ENCODE measurements at places on chromosomes 5 and 9.

DNA sequence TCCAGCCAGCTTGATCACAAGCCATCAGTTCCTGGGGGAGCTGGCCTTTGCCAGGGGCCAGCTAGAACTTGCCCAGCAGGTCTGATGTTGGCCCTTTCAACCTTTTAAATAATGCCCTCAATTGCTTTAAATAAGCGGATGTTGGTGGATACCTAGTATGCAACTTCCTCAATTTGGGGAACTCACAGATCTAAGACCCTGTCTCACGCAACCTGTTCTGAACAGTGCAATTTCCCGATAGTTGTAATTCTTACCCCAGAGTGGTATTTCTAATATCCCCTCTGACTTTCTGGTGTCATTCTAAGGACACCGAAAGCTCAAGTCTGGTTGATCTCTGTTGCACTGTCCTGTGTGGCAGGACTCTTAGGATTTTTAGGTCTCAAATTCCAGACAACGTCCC lies 23.1 kb downstream of the GALNT12 start:
- DNase-seq = no peak

DNA sequence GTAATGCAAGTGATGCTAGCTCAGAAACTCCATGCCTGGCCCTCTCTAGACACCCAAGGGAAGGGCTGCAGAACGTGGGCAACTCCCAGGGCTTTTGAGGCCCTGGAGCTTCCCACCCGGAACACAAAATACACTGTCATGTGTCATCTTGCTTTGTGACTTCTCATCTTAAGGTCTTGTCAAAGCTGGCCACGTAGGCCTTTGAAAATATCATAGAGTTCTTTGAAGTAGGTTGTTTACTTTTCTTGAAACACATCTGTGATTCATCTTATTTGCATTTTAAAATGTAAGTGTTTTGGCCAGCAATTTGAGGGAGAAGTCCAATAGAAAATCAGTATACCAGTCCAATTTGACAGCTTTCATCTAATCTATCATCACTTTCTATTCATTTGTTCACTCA lies 40.2 kb upstream of the PALM2AKAP2 start:
- no peak for DNase-seq

GRCh38 chr5:177410575-177410974 lies 1.2 kb upstream of the F12 start:
- no peak for DNase-seq

- DNase-seq = no peak
Observed at GRCh38 chr9:113219969-113220368, 1.1 kb downstream of the FKBP15 start.

DNA sequence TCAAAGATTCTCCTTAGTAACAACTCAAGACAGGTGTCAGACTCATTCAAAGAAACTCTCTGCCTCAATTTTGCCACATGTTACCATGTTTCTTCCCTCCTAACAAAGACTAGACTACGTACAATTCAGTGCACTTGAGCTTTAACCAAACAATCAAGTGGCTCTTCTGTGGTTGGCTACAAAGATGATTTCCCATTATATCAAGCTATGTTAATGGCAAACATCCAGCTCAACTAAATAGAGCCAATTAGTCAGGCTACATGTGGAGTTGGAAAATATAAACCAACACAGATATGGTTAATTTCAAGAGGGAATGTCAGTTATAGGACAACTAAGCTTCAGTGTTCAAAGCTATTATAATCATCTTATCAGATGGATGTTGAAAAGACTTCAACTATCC lies 29.2 kb upstream of the ADRA1B start:
- no peak for DNase-seq

DNA sequence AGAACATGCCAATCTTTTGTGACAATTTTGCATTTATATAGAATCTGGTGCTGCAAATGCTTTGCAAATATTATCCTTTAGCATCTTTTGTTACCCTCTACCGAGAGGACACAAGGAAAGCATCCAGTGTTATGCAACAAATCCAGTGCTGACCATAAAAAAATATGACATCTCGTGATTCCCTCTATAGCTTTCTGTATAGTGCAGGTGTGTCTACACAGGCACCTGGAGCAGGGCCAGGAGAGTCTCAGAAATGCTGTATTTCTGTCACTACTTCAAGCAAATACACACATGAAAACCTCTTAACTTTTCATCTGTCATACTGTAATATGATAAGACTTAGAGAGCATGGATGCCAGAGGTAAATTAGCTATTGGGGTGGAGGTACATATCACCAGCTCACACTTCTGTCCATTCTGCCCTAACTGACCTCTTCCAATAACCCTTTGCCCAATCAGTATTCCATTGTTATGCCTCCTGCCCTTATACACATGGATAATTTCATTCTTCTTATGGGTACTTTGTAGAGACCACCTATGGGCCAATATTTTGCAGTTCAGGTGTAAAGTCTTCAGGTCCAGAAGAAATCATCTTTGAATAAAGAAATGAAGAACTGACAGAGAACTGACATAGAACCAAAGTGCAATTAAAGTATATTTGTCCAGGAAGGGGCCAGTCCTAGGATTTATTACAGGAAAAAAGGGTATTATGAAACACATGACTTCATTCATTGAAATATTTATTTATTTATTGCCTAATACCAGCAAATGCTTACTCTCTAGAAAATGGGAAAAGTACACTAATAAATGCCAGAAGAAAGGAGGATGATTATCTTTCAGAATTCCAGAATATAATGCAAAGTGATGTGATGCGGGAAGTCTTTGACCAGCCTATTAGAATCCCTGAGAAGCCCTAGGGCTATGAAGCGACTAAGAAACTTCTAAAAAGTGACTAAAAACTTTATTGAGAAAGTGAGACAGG lies 106.5 kb downstream of the EPB41L4A start:
- no peak for DNase-seq

DNA sequence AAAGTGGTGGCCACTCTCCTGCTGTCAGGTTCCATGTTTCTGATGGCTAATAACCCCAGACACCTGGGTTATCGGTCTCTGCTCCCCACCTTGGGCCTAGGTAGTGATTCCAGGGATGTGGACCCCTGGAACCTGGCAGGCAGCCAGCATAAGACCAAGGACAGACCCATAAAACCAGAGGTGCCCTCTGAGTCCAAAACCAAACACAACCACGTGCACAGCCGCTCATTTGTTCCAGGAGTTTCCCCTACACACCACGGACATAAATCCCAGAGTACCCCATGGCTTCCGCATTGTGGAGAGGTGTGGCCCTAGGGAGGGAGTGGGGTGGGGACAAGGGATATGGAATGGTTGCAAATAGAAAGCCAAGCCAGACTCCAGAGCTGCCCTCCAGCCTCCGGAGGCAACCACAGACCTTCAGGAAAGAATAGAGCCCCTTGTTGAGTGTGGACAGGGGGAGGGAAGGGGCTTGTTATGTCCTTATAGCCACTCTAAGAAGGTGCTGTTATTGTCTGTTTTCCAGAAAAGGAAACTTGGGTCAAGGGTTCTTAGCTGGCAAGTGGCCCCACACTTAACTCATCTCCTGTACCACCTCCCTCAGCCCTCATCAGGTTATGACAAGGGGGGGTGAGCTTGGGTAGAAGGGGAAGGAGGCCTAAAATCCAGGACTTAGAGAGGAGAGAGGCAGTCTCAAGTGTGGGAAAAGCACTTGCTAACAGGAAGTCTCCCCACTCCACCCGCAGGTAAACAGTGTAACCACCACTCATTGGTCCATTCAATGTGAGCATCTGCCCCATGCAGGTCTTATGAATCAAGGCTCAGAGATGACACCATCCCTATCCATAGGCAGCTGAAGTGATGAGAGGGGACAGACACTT lies 23.6 kb upstream of the CYSTM1 start:
- no peak for DNase-seq

GRCh38 chr5:96641368-96642280 lies 20.6 kb upstream of the CAST start:
- DNase-seq = no peak

DNA sequence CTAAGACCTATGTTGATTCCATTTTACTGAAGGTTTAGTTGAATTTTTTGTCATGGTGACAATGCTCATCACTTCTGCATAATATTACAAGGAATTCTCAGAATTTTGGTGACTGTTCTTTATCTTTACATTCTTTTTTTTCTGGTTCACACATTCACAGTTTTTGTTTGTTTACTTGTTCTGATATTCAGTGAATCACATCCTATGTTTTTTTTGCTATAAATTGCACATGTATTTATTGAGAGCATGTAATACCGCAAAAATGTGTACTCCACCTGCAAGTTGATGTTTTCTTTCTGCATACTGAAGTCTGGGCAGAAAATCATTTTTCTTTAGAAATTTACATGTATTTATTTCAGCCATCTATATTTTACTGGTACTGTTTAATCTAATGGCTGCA lies 261.9 kb upstream of the CDH10 start:
- no peak for DNase-seq

- no peak for DNase-seq
Observed at GRCh38 chr5:10384483-10384882, 31.0 kb downstream of the MARCHF6 start.

DNA sequence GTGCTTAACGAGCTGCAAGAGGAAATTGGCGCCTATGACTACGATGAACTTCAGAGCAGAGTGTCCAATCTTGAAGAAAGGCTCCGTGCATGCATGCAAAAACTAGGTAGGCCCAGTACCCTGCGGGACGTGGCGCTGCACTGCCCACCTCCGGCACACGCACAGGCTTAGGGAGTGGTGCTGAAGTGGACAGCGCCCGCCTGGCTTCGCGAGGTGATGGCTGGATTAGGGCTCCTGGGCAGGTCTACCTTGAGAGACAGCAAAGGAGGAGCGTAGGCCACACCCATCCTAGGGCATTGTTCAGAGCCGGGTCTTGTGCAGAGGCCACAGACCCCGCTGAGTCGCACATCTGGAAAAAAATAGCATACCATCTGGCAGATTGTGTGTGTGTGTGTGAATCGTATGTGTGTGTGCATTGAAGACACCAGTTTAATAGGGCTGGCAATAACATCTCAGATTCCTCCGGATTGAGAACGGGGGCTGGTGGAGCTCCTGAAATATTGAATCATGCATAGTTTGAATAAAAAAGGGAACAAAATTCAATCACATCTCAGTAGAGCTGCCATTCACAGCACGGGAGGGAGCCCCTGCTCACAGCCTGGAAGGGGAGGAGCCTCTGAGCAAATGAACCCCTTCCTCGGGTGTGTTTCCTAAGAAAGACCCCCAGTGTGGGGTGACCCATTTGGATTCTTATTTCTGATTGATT lies 11.1 kb downstream of the OLFM1 start:
- no peak for DNase-seq

GRCh38 chr9:125509476-125509875 lies 197.5 kb downstream of the MAPKAP1 start:
- no peak for DNase-seq

- DNase-seq = no peak
Observed at GRCh38 chr5:53994148-53994547, 316.2 kb downstream of the ARL15 start.

DNA sequence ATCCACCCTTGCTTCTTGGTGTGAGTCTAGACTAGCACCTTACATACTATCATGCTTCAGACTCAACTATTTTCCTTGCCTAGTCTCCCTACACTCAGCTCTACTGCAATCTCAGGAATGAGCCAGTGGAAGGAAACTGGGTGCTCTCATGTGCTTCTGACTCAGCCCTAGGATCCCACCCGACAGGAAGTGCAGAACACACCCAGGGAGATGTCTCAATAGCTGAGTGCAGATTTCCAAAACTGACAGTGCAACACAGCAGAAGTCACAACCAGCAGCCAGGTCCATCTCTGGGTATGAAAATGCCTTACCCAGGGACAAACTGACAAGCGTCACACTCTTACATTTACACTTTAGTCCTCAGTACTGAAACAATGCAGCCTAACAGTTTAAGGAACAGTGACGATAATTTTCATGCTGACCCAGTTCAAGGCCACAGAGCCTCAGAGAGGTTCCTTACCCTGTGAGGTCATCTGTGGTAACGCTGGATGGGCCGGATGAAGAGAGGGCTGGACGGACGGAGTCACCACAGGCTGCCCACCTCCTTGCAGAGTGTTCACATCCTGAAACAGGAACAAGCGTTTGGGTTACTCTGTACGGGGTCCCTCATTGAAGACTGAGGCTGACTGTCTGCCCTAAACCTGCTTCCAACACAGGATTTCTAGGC lies 33.0 kb downstream of the FKBP15 start:
- DNase-seq = no peak

DNA sequence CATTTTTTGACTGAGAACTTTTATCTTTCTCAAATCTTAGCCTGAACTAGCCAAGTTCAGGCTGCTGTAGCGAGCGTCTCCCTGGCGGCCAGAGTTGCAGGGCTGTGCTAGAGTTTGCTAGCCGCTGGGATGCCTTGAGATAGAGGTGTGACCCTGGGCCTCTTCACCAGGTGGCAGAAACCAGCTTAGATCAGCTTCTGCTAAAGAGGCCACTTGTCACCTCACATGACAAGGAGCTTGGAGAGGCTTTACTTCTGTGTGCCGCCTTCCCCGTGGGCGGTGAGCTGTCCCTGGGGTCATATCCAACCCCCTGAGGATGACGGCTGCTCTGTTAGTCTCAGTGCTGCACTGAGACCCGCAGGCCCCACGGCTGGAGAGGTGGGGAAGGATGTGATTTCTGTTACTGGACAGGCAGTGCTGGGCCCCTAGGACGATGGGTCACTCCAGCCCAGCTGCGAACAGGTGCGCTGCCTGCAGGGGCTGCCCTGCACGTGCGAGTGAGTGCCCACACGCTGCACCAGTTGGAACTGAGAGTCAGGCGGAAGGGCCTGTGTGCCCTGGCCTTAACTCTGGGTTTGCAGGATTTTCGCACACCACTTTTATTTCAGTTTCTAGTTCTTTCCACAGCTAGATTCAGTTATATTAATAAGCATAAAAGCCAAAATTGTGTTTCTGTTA lies 63.8 kb downstream of the EHMT1 start:
- DNase-seq = no peak

- no peak for DNase-seq
Observed at GRCh38 chr5:162128117-162128516, 60.5 kb downstream of the GABRG2 start.

DNA sequence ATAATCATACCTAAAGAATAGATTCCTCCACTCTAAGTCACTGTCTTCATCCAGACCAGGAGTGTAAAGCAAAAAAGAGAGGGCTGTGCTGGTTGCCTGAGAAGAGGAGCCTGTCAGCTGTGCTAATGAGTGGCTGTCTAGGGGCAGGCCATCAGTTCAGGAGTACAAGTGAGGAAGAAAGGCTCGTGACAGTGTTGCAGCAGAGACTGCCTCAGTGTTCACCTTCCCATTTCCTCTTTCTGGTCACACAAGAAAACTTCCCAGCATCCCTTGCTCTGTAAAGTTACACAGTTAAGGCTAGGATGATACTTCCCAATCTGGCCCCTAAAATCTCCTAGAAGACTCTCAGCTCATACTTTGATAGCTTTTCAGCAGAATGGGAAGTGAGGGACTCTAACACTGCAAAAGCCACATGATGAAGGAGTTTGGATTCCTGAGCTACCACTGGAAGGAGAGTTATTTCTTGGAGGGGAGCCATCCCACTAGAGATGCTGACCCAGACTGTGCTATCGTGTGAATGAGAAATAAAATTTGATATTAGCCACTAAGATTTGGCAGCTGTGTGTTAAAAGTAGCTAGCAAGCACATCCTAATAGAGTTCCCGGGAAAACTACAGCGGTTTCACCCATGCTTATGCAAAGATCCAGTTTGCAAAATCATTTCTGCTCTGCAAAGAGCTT lies 67.1 kb downstream of the ADAMTS12 start:
- DNase-seq = no peak

GRCh38 chr9:20384642-20385041 lies 237.7 kb downstream of the MLLT3 start:
- no peak for DNase-seq
